CD4-positive, alpha-beta T cell treated with Interferon alpha-2 for 1 hour (primary cell): ENCODE measurements at places on chromosomes 7 and 10.

DNA sequence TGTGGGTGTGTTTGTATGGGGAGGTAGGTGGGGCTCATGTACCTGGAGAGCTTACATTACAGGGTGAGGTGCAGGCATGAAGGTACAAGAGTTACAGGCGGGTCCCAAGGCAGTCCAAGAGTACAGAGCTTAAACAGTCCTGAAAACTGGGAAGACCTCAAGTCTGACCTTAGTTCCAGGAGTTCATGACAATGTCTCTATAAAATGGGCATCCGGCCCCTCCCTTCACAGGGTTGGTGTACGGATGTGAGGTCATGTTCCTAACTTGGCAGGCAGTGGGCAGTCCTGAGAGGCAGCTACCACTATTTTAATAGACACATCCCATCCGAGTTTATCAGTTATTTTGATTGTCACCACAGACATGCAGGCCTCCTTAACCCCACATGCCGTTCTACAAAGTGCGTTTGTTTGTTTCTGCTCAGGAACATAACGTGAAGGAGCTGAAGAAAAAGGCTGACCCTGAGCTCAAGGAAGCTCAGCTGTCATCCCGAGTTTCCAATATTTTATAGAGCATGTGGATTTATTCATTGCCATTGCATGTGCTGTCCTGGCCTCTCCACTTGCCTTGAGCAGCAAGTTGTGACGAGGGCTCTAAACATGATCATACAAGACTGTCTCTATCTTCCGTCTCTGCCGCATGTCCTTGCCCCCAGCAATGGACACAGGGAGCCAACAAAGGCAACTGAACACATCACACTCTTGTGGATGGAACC lies 647.5 kb upstream of the IGFBP3 start:
- no peak for DNase-seq

DNA sequence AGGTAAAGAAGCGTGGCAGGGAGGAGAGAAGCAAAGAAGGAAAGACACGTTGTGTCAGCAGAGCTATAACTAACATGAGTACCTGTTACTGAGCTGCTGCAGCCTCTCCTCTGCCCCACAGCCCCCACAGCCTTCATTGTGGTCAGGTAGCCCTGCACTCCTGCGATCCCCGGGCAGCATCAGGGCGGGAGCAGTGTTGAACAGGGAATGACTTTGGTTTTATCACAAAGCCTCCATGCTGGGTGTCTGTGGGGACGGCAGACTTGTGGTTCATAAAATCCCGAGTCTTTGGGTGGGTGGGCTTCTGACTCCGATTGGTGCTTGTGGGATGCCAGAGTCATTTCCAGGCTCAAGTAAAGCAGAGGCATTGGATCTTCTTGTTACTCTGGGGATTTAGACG lies 14.8 kb upstream of the PRKAG2 start:
- DNase-seq, result no peak

GRCh38 chr7:150781961-150782360 lies 18.2 kb downstream of the TMEM176B start:
- no peak for DNase-seq

GRCh38 chr7:88355011-88355410 lies 48.3 kb upstream of the STEAP4 start:
- DNase-seq, result no peak

GRCh38 chr10:1324903-1325302 lies 268.7 kb downstream of the WDR37 start:
- no peak for DNase-seq

GRCh38 chr7:6175645-6176044 lies 96.8 kb downstream of the CYTH3 start:
- no peak for DNase-seq

GRCh38 chr10:83119346-83119745 lies 1020.0 kb upstream of the GHITM start:
- no peak for DNase-seq

DNA sequence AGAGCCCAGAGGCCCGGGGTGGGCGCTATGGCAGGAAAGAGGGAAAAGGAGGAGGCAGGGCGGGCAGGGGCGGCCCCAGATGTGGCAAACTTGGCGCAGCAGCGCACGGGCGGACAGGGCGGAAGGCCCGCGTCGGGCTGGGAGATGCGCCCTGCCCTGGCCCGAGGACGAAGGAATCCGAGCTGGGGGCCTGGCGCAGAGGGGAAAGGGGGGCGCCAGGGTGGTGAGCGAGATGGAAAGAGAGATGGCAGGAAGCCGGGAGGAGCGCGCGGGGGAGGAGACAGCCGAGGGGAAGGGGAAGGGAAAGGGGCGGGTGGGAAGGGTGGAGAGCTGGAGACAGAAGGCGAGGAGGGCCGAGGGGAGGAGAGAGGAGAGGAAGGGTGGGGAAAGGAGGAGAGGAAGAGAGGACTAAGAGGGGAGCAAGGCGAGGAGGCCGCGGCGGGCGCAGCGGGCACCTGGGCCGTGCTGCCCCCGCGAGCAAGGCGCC lies at the start of gene MARVELD1:
Gene MARVELD1, plus strand, starts transcription at position 392 of the 487 bp plus-strand sequence. CDS start 147 bp downstream, outside the sequence.
- no peak for DNase-seq

DNA sequence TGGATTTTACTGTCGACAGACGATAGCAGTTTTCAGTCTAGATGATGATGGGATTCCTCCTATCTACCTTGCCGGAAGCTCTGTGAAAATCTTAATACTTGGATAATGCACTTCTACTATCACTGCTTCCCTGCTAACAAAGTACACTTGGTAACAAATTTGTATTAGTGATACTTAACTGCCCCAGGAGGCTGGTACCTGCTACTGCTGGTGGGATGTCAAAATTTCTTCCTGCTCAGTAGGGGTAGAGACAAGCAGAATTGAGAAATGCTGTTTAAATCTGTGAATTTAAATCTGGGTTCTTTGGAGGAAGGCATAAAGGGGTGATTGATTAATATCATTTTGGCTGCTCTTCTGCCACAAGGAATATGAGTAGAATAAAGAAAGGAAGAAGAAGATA lies 99.8 kb upstream of the STRIP2 start:
- no peak for DNase-seq

- no peak for DNase-seq
These were observed 70.1 kb downstream of the VPS41 start for GRCh38 chr7:38838725-38839385.

DNA sequence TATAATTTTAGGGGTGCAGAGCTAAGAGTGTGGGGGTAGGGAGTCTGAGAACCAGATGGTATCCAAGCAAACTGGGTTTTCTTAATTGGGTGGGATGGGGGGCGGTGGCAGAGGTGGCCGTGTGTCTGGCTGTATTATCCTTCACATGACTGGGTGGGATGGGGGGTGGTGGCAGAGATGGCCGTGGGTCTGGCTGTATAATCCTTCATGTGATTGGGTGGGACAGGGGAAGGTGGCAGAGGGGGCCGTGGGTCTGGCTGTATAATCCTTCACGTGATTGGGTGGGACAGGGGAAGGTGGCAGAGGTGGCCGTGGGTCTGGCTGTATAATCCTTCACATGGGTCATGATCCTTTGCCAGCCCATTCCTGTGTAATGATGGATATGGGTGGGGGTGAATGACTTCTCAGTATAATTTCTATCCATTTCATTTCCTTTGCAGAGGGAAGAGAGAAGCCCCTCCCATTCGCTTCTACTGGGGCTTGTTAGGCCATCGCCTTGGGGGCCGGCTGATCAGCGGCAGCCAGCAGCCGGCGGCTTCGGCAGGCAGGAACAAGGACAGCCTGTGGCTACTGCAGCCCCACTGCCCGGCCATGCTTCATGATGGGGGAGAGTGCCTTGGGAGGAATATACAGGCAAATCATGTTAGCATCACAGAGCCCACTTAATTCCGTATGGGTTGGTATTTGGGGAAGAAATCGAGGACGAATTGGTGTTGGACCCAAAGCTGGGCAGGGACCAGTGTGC lies 179.6 kb upstream of the MKI67 start:
- DNase-seq, result no peak

DNA sequence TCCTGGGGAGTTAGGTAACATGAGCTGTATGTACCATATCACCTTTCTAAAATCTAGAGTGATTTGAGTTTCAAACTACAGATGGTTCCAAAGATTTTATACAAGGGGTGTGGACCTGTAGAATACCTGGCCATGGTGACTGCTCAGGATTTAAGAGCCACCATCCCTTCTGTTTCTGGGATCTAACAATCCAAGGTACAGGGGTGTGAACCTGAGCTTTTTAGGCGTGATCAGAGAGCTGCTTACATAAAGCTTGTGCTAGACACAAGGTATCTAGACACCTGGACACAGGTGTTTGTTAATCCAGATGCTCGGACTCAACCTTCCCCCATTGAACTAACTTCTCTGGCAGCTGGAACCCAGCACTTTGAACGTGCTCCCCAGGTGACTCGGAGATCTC lies 516.4 kb downstream of the RPS24 start:
- DNase-seq, result no peak

GRCh38 chr7:128961030-128961659 lies 23.4 kb downstream of the IRF5 start:
- DNase-seq, result no peak

- DNase-seq, result peak; percentile 37
These were observed 63.3 kb downstream of the TMEM26 start for GRCh38 chr10:61389887-61390286.

GRCh38 chr10:124562425-124563060 lies 100.9 kb downstream of the LHPP start:
- no peak for DNase-seq

- no peak for DNase-seq
These were observed 385.5 kb upstream of the HPS1 start for GRCh38 chr10:98832196-98832595.

DNA sequence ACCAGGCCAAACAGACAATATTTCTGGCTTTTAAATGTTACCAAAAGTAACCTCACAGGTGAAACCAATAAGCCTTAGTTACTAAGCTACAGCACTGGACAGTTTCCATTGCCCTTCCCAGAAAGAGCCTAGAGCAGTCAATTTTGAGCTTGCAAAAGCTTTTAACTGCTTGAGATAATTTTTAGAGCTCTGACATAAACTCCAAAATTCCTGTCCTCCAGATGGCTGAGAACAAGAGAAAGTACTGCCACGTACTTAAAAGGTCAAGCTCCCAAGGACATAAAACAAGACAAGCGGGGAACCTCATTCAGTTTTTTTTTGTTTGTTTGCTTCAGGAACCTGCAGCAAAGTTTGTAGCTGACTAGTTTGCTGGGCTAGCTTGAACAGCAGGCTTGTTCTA lies 54.1 kb downstream of the BBS9 start:
- no peak for DNase-seq

- DNase-seq, result no peak
These were observed 180.3 kb upstream of the MEOX2 start for GRCh38 chr7:15866753-15867152.

DNA sequence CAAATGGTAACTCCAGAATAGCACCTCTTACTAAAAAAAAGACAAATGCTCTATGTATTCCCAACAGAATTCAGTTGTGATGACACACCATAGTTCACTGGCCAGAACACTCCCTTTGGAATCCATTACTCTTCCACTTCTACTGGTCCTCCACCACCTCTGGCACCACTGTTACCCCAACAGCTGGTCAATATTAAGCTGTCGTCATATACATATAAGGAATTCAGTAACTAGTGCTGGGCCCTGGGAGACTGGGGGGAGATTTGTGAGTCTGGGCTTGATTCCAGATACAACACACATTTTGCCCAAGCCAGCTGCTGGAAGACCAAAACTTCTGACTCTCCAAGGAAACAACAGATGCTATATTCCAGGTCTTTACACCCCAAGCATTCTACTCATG lies 26.0 kb upstream of the ITGA8 start:
- no peak for DNase-seq

DNA sequence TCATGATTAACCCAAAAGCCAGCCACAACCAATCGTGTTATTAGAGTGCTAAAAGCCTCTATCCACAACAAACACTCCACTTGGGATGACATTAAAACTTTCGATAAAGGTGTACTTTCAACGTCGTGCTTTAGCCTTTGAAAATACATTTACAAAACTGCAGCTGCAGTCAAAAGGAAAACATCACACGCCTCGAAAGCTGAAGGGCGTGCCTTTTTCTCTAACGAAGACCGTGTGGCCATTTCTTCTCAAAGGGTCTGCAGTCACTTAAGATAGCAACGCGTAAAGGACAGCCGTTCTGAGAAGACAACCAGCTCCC lies 1.1 kb downstream of the ARHGAP12 start:
- peak; percentile 2 for DNase-seq

DNA sequence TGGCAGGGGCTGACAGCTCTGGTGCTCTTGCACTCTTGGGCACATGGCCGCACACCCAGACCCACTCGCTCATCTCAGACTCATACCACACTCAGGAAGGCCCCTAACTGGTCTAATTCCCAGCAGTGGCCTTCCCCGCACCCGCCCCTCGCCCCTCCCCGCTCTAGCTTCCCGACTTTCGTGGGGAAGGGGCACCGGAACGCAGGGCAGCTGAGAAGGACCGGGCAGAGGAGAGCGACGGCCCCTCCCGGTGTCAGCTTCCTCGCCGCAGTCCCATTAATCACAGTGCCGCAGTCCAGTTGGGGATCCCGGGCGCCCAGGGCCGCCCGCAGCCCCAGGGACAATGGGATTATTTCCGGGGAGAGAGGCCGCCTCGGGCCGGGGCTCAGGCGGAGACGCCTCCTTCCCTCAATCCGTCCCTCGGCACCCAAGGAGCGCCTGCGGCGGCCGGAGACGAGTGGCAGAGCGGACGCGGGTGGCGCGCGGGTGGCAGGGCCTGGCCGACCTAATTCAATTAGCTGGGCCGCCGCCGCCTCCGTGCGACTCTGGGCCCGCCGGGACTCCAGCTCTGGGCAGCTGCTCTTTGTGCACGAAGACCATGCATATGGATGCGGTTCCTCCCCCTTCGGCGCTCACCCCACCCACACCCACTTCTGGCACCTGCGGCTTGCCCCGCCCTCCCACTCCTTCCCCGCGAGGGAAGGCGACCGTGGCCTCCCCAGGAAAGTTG lies 7.8 kb upstream of the TLX1 start:
- no peak for DNase-seq

DNA sequence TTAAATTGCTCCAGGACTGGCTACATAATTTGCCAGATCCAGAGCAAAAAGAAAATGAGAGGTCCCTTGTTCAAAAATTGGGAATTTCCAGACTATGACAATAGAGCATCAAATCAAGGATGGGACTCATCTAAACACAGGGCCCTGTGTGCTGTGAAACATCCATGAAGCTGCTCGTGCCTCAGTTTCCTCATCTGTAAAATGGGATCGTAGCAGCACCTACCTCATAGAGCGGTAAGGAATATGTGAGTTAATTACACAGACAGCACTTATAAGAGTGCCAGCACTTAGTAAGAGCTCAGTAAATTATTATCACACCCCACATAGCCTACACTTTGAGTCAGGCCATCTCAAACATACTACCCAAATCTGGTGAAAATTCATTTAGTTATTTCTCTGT lies 135.9 kb upstream of the RHEB start:
- DNase-seq, result no peak

- DNase-seq, result no peak
These were observed 2.5 kb downstream of the USP54 start for GRCh38 chr10:73588656-73589055.

GRCh38 chr7:45582868-45583277 lies 8.7 kb downstream of the ADCY1 start:
- no peak for DNase-seq

GRCh38 chr10:78278058-78278404 lies 244.4 kb downstream of the RPS24 start:
- no peak for DNase-seq

- DNase-seq, result no peak
These were observed 809.4 kb downstream of the TYW1 start for GRCh38 chr7:67805921-67806471.

- no peak for DNase-seq
These were observed 196.0 kb downstream of the REEP3 start for GRCh38 chr10:63717027-63717715.
